ENCODE measurements at places on chromosomes 5 and 9. TPM values are rescaled to one million over a fixed set of nuclear protein-coding genes. Genes with fewer than 3 reads are reported as not detected.

Gene ACOT12
- not detected for total RNA-seq

Gene OR1J2
- not detected for total RNA-seq

Gene DHFR
- 49.4 TPM for total RNA-seq

Gene UBAP1
- total RNA-seq: 36.4 TPM

Gene IFNA13
- total RNA-seq: not detected

Gene WHRN
- 7.1 TPM for total RNA-seq

Gene SLC6A18
- total RNA-seq: not detected

Gene HSPB3
- total RNA-seq: not detected

Gene AK8
- 0.24 TPM for total RNA-seq

Gene ANKRD18A
- 6.0 TPM for total RNA-seq

DNA sequence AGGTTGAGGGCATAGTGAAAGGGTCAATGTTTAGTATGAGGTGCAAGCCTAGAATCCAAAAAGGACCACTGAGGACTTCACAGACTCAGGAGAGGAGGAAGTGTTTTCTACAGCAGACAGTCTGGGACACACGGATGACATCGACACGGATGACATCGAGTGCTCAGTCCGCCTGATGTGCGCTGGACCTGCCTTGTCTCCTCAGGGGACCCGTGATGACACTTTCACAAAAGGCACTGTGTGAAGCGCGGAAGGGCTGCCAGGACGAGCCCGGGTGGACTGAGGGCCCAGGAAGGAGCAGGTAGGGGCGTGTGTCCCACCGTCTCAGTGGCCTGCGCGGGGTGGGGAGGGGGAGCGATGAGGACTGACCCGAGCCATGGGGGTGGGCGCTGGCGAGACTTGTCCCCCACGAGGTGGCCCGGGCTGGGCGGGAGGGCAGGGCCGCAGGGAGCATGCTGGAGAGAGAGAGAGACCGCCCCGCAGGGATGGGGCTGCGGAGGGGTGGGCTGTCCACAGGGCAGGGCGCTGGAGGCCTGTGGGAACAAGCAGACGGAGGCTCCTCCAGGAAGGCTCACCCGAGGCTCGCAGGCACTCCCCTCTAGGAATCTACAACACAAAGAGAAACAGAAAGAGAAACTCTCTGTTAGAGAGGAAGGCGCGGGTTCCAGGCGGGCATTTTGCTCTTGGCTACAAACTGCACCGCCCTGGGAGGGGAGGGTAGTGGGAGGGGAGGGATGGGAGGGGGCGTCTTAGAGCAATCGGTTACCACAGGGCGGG lies 54.9 kb downstream of the USP20 start:
- no peaks in the 10 kb centered on the region for H3K27me3 ChIP-seq
- peak overlapping the region; percentile 87 for H3K4me3 ChIP-seq
- peaks cover 27% of the 10 kb centered on the region for H3K36me3 ChIP-seq
- peak; percentile 83 for DNase-seq
- H3K27ac ChIP-seq: peak overlapping the region; percentile 98

DNA sequence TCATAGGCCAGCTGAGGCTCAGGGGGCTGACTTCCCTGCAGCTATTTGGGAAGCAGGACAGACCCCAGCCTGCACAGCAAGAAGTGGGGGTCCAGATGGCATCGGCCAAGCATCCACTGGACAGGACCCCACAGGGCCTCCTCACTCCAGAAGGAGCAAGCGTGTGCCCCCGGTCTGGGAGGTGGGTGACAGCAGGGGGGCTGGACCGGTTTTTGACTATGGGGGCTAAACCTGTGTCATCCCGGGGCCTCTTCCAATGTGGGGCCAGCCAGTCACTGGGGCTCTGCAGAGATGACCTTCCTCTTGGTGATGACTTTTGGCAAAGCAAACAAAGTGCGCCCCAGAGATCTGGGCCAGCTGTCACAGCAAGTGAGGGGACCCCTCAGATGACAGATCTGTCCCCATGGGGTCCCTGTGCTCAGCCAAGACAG lies 163.9 kb downstream of the OLFM1 start:
- H3K27me3 ChIP-seq: no peaks in the 10 kb centered on the region
- no peak overlapping the region for H3K27ac ChIP-seq
- no peaks in the 10 kb centered on the region for H3K4me1 ChIP-seq
- H3K36me3 ChIP-seq: no peaks in the 10 kb centered on the region
- DNase-seq: no peak

DNA sequence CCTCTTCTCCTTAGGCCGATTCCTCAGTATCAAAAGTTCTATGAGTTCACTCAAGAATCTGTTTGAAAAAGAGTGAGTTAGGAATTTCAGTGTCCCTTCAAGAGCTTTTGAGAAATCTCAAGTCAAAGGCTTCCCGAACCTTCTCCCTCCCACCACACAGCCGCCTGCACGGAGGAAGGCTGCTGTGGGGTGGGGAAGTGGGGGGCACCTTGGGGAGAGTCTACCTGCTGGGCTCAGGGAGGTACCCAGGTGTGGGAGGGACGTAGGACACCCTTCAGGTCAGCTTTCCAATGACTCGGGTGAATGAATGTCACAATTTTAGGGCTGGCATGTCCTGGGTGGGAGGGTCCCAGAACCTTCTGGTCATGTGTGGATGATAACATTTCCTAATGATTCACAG lies 17.5 kb downstream of the CXCL14 start:
- H3K4me1 ChIP-seq: no peaks in the 10 kb centered on the region
- DNase-seq: no peak
- no peak overlapping the region for H3K27ac ChIP-seq
- peaks cover 36% of the 10 kb centered on the region for H3K27me3 ChIP-seq
- no peak overlapping the region for H3K4me3 ChIP-seq

- DNase-seq: no peak
- H3K27ac ChIP-seq: no peak overlapping the region
- no peaks in the 10 kb centered on the region for H3K36me3 ChIP-seq
Measured at GRCh38 chr9:109295221-109296130, 25.4 kb downstream of the EPB41L4B start.

DNA sequence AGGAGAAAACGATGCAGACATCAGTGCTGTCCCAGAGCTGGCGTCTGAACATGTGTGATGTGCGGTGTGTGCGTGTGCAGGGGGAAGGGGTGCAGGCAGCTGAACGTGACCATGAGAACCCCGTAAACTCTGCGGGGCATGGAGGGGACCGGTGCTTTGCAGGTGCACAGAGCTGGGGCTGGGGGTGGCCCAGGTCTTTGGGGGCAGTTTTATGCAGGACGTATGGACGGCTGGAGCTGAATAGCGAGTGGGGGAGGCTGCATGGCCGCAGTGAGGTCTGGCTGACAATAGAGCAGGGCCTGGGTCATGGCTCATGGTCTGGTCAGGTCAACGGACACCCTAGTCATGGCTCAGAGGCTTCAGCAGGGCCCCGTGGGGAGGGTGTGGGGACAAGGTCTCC lies 3.3 kb upstream of the EXOC3 start:
- no peak overlapping the region for H3K27ac ChIP-seq
- peaks cover 9% of the 10 kb centered on the region for H3K36me3 ChIP-seq
- no peak overlapping the region for H3K4me3 ChIP-seq
- peaks cover 18% of the 10 kb centered on the region for H3K4me1 ChIP-seq
- no peak for DNase-seq
- no peaks in the 10 kb centered on the region for H3K27me3 ChIP-seq

- H3K27me3 ChIP-seq: peaks cover 7% of the 10 kb centered on the region
- no peak for DNase-seq
- no peaks in the 10 kb centered on the region for H3K36me3 ChIP-seq
- H3K27ac ChIP-seq: no peak overlapping the region
- no peak overlapping the region for H3K4me3 ChIP-seq
Measured at GRCh38 chr9:138048184-138048583, 170.6 kb downstream of the CACNA1B start.

DNA sequence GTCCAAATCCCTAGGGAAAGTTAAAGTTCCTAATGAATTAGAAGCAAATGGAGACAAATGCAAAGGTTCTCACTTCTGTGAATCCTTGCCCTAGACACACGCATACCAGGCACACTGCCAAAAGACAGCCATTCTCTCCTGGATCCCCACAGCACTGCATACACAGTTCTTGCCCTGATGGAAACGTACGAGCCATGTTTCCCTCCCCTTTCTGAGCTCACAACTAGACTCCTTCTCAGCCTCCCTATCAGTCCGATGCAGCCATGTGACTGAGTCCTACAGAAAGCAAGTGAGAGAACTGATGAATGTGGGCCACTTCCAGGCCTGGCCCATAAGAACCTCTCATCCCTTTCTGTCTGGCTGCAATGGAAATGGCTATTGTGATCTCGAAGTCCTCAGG lies 92.0 kb downstream of the ZNF608 start:
- peaks cover 10% of the 10 kb centered on the region for H3K4me1 ChIP-seq
- H3K27me3 ChIP-seq: peaks cover 24% of the 10 kb centered on the region
- H3K27ac ChIP-seq: no peak overlapping the region
- no peak overlapping the region for H3K4me3 ChIP-seq
- H3K36me3 ChIP-seq: no peaks in the 10 kb centered on the region
- DNase-seq: no peak

- no peaks in the 10 kb centered on the region for H3K36me3 ChIP-seq
- H3K4me1 ChIP-seq: no peaks in the 10 kb centered on the region
- no peak overlapping the region for H3K27ac ChIP-seq
- DNase-seq: no peak
Measured at GRCh38 chr9:138095813-138096518, 218.4 kb downstream of the CACNA1B start.

GRCh38 chr5:54313311-54314270 lies 3.2 kb upstream of the ARL15 start:
- no peaks in the 10 kb centered on the region for H3K36me3 ChIP-seq
- H3K27me3 ChIP-seq: peaks cover 21% of the 10 kb centered on the region
- H3K4me1 ChIP-seq: peaks cover 25% of the 10 kb centered on the region
- no peak for DNase-seq

- H3K36me3 ChIP-seq: no peaks in the 10 kb centered on the region
- H3K27me3 ChIP-seq: no peaks in the 10 kb centered on the region
- H3K4me3 ChIP-seq: no peak overlapping the region
- H3K4me1 ChIP-seq: no peaks in the 10 kb centered on the region
- DNase-seq: no peak
- H3K27ac ChIP-seq: no peak overlapping the region
Measured at GRCh38 chr9:2214707-2215106, 199.6 kb downstream of the SMARCA2 start.

DNA sequence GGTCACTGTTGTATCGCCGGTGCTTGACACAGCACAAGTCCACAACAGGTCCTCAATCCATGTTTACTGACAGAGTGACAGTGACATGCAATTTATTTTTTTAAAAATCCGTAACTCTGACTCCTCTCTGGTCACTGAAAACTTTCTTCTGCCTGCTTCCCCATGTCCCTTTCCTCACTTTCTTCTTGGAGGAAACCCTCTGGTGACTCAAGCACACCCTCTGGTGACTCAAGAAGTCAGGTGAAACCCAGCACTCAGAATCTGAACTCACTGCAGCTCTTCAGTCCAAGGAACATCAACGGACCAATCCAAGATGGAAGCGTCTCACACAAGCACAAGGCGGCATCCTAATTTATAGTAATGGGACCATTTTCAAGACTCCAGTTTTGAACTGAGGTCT lies 245.9 kb downstream of the FSTL4 start:
- no peaks in the 10 kb centered on the region for H3K36me3 ChIP-seq
- no peak overlapping the region for H3K27ac ChIP-seq
- peaks cover 7% of the 10 kb centered on the region for H3K27me3 ChIP-seq
- no peak for DNase-seq

DNA sequence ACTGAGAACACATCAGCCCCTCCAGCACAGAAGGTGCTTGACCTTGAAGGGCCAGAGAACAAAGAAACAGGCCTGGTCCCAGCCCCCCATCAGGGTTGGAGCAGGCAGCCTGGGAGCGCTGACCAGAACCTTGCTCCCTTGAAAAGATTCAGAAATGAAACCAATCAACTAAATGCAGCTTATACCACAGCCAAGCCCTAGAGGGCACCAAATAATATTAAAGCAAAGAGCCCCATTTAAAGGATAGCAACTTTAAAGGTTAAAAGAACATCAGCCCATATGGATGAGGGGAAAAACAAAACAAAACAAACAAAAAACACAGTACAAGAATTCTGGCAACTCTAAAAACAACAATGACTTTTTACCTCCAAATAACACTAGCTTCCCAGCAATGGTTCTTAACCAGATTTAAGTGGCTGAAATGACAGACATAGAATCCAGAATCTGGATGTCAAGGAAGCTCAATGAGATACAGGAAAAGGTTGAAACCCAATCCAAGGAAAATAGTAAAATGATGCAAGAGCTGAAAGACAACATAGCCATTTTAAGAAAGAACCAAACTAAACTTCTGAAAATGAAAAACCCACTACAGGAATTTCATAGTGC lies 471.9 kb downstream of the MTRR start:
- no peak overlapping the region for H3K4me3 ChIP-seq
- H3K27me3 ChIP-seq: no peaks in the 10 kb centered on the region
- no peak overlapping the region for H3K27ac ChIP-seq
- no peak for DNase-seq
- H3K4me1 ChIP-seq: no peaks in the 10 kb centered on the region

DNA sequence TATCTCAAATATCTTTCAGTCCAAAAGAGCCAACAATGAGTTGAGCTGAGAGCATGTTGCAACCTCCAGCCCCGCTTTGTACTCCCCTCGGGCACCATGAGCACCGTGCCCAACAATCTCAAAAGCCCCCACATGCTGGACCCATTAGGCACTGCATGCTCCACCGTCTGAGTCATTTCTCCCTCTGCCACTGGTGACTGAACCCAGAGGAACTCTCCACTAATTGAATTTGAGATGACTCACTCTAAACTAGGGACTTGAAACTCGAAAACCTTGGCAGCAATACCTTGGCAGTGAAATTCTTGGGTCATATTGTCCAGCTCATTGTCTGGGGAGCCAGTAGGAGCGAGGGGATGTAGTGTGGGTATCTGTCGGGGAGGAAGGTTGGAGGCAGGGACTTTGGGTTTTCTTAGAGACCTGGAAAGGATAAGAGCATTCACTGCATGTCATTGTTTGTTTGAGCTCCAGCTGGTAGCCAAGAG lies 49.9 kb upstream of the SLIT3 start:
- no peaks in the 10 kb centered on the region for H3K36me3 ChIP-seq
- H3K4me1 ChIP-seq: no peaks in the 10 kb centered on the region
- DNase-seq: no peak
- H3K27ac ChIP-seq: no peak overlapping the region

DNA sequence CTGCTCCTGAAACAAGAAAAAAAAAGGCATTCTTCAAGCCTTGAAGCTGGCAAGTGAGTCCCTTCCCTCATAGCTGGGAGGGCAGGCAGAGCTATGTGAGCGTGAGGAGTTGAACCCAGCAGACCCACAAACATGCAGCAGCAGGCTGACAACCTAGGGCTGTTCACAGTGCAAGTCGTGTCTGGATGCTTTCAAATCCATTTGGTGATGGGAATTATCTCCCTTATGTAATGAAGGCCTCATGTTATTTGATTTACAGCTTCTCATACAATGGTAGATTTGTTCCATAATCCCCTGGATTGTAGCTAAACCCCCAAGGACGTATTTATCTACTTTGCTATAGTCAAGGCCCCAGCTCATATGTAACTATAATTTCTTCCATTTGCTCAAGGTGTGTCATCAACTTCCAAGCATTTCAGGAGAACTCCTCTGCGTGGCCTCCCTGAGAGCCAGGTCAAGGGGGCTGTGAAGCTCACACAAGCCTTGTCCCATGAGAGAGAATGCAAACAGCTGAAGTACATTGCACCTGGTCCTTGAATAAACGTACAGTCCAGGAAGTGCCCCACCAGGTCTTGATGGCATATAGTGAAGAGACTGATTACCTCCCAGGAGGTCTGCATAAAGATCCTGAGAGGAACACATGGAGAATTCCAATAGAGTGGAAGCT lies 124.8 kb upstream of the SLC1A3 start:
- no peaks in the 10 kb centered on the region for H3K27me3 ChIP-seq
- no peaks in the 10 kb centered on the region for H3K36me3 ChIP-seq
- no peaks in the 10 kb centered on the region for H3K4me1 ChIP-seq
- H3K4me3 ChIP-seq: no peak overlapping the region
